ENCODE measurements at places on chromosomes 5 and 9.

- DNase-seq: no peak
Observed at GRCh38 chr9:36576866-36577265, 4.2 kb downstream of the MELK start.

- DNase-seq: no peak
Observed at GRCh38 chr9:120299785-120300184, 280.2 kb downstream of the CDK5RAP2 start.

GRCh38 chr9:104107799-104108198 is 13.7 kb downstream of the SMC2 start:
- no peak for DNase-seq

- no peak for DNase-seq
Observed at GRCh38 chr5:179214678-179215077, 130.6 kb downstream of the ADAMTS2 start.

GRCh38 chr5:157518963-157519362 is 56.6 kb downstream of the ADAM19 start:
- DNase-seq: no peak

- DNase-seq: no peak
Observed at GRCh38 chr5:144040615-144041305, 129.7 kb downstream of the YIPF5 start.

DNA sequence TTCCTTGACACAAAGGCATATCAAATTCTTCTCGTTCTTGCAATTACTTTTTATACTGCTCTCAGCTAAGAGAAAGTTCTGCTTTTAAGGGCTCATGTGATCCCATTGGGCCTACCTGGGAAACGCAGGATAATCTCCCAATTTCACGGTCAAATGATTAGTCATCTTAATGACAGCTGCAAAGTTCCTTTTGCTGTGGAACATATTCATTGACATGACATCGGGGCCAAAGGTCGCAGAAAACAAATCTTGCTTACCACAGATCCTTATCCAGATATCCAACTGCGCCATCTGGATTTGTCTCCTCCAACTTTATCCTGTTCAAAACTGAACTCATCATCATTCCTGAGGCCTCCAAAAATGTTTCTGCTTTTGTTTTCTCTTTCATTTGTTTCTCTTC is 1085.6 kb upstream of the WWC1 start:
- no peak for DNase-seq

DNA sequence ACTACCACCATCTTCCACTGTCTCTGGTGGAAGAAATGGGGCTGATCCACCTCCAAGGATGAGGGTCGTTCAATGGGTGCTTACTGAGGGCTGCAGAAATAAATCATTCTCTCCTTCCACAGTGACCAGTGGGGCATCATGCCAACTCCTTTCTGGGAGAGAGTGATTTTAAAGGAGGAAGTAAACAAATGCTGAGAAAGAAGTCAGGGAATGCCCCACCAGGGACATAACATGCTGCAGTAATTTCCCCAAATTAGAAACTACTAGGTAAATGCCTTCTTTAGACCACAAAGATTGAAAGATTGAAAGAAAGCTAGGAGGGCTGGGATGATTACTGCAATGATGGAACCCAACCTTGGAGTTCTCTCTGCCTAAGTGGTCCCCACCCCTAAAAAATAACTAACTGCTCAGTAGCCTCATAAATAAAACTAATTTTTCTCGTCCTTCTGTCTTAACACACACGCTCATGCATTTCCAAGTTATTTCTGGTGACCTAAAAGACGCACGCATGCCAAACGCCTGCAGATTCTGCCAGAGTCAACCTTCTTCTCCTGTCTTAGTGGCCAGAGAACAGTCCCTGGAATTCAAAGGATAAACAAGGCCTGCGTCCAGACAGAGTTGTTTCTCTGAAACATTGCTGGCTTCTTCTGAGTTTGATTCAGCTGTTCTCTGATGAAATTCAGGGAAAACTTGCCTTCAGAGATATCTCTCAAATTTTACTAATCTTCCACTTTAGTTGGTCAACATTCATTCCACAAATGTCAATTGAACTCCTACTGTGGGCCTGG is 250.0 kb downstream of the NR3C1 start:
- DNase-seq: no peak

GRCh38 chr5:373710-374602 is 52.4 kb downstream of the AHRR start:
- peak; percentile 50 for DNase-seq

- no peak for DNase-seq
Observed at GRCh38 chr5:1190837-1191239, 10.6 kb upstream of the SLC6A19 start.

DNA sequence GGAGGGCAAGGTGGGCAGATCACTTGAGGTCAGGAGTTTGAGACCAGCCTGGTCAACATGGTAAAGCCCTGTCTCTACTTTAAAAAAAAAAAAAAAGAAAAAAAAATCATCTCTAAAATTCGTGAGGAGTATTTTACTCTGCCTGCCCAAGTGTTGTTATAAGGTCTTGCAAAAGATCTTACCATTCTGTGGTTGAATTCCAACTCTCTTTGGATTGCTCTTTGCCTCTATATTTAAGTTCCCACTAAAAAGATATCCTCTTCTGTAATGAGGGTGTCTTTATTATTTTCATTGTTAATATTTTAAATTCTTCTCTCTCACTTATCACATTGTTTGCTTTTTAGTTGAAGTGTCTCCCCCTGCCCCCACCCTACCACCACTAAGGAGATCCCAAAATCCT is 33.4 kb downstream of the CREBRF start:
- no peak for DNase-seq

DNA sequence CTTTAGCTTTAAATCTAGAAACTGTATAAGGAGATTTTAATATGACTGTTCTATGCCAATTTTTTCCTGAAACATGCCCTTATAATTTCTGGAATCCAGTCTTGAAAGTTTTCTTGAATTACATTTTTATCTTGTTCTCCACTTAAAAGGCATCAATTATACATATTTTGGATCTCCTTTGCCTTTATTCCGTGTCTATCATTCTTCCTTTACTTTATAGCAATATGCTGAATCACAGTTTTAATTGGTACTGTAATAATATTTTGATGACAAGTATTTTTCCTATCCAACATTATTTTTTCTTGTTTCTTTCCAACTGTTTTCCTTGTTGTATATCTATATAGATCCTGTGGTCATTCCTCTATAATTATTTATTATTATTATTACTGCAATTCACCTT is 361.2 kb downstream of the PIK3R1 start:
- DNase-seq: no peak

DNA sequence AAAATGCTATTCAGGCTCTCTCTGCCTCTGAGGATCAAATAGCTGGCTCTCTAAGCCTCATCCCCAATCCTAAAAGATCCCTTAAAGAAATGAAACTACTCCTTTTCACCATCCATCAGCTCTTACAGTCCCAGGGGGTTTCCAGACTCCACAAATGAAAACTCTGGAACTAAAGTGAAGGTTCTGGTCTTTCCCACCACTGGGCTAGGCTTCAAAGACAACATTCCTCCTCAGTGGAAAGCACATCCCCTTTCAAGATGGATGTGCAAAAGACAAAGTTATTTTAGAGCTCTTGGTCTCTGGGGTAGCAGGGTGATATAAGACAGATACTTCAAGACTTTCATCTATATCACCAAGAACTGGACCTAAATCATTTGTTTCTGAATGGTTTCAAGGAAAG is 106.9 kb downstream of the DCP2 start:
- DNase-seq: no peak

DNA sequence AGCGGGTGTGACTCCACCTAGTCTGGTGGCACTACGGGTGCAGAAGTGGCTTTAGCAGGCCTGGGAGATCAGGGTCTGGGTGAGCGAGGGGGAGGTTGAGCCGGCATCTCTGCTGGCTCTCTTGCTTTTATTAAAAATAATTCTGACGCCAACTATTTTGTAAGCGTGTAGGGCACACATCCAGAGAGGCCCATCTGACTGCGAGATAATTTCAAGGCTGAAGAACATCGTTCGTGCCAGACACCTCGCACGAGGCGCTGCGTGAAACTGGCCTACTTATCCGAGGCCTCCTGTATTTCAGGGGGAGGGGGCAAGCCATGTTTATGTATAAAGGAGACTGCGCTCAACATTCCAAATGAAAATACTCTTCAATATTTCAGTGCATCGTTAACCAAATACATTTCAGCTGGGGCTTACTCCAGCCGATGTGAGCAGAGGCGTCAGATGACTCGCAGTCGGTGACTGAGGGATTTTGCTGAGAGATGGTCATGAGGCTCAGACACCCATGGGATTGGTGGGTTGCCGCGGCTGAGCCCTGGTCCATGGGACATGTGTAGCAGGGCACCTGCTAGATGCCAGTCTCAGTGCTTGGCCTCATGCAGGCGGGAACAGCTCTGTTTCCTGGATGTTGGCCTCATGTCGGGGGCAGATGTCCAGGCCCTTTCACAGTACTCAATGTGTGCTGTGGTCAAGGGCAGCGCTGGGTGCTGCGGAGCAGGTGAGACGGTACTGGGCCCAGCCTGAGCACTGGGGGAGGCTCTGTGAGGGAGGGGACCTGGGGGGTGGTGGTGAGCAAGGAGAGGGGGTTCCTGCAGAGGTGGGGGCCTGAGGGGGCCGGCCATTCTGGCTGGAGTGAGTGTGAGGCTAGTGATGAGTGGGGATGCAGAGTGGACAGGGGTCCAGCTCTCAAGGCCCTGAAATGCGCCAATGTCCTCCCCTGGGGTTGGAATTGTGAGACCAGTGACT is 201.5 kb downstream of the DAB2IP start:
- DNase-seq: no peak

- DNase-seq: peak; percentile 31
Observed at GRCh38 chr5:1594357-1595106, 70.8 kb upstream of the LPCAT1 start.

GRCh38 chr9:91164724-91165520 is 196.8 kb downstream of the AUH start:
- no peak for DNase-seq

DNA sequence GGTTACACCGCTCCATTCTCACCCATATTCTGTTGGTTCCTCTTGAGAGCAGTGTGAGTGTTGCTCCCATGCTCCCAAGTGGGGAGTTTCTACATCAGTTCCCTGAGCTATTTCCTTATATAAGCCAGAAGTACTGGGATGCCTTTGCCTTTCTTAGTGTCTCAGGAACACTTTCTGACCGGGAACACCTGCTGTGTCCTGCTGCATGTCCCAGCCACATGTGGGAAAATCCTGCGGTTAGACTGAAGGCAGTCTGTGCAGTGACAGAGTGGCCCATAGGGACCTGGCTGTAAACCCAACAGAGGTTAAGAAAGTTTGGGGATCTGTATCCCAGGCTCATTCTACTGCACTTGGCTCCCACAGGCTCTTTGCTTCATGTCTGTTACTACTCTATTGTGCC is 126.0 kb downstream of the EGFLAM start:
- no peak for DNase-seq

DNA sequence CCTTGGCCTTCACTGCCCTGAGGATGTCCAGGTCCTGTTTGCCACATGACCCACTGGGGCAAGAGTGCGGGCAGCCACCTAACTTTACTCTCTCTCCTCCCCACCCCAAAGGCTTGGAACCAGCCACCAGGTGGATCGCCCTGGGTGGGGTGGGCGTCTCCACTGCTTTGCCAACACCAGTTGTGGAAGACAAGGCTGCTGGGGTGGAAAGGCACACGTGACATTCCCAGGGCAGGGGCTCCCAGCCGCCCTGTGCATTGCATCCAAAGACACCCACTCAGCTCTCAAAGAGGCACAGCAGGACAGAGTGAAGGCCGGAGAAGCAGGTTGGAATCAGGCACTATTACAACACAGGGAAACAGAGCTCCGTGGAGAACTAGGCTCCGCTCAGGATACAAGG is 162.2 kb downstream of the OLFM1 start:
- no peak for DNase-seq

DNA sequence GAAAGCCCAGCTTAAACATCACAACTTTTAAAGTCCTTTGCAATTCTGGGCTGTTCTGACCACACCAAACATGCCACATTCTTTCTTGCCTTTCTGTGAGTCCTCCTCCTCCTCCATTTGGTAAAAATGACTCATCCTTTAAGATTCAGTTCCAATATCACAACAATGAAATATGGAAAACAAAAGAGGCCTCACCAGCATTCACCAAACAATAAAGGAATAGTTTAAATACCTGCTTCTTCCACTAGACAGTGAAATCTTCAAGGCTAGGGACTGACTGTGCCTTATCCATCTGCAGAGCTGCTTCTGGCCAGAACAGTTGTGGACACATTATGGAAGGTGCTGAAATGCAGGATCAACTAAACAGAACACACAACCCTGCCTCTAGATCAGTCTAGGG is 36.0 kb downstream of the NR6A1 start:
- DNase-seq: no peak

- no peak for DNase-seq
Observed at GRCh38 chr5:142757564-142757963, 12.6 kb upstream of the ARHGAP26 start.

- no peak for DNase-seq
Observed at GRCh38 chr9:656926-657568, 184.4 kb upstream of the DMRT1 start.

- DNase-seq: no peak
Observed at GRCh38 chr5:165351342-165351741, 1845.9 kb downstream of the MAT2B start.

All from T-helper 17 cell (primary cell).